Amniotic epithelial cell (primary cell): ENCODE measurements at places on chromosomes 11 and 22.
A peak's percentile ranks its signal among the peaks of the same experiment; 100 is the strongest.

DNA sequence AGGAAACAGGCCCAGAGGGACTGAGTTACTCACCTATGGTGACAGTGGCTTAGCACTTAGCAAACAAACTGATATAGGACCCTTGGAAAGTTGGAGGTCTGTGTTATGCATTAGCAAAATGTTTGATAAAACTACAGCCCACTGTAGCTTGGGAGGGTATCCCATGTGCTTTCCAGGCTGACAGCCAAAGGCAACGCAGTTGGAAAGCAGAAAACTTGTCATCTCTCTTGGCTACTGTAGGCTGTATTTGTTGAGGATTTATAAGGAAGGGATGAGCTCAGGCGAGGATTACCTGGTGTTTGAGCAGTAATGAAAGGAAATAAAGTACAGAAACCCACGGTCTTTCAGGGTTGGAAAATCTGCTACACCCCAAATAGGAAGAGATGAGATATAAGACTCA lies 23.8 kb downstream of the SDHAF2 start:
- DNase-seq, result no peak

DNA sequence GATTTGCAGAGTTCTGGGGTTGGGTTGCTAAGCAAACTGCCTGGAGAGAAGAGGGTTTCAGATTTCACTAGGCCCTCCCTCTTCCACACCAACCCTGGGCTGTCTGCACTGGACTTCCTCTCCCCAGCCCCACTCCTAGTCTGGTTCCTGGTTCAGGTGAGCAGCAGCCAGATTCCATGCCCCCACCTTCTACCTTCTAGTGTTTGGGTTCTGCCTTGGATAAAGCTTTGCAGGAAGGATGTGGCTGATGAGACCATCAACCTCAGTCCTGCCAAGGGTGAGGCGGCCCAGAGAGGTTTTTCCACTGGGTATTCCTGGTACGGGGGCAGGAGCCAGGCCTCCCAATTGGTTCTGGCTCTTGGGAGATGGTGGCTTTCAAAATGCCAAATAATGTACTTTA lies 68.3 kb downstream of the BCR start:
- DNase-seq, result peak; percentile 15

GRCh38 chr11:120332822-120333716 lies 3.1 kb upstream of the ARHGEF12 start:
- peak; percentile 39 for DNase-seq

DNA sequence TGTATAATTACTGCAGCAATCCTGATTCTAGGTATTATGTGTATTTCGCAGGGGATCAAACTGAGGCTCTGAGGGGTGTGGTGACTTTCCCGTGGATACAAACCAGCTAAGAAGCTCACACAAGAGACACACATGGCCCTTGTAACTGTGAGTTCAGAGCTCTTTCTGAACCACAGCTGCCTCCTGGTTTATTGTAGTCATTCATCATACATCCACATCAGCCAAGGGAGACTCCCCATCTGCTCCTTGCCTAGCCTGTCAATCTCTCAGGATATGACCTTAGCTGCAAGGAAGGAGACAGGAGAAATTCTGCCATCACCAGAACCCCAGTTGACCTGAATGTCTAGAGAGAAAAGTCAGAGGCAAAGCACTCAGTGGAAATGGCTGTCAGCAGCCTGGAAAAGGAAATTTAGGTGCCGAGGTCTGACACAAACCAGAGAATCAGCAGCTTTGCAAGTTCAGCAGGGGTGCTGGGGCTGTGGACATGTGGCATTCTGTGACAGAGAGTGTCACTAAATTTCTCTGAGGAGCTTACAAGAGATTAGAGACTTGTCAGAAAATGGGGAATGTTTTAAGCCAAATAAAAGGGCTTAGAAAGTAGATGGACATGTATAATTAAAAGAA lies 209.5 kb downstream of the AASDHPPT start:
- DNase-seq, result no peak

DNA sequence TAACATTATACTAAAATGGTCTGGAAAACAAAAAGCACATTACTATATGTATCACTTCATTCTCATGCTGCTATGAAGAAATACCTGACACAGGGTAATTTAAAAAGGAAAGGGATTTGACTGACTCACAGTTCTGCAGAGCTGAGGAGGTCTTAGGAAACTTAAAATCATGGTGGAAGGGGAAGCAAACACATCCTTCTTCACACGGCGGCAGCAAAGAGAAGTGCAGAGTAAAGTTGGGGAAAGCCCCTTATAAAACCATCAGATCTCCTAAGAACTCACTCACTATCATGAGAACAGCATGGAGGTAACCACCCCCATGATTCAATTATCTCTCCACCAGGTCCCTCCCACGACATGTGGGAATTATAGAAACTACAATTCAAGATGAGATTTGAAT lies 60.0 kb downstream of the FAM181B start:
- no peak for DNase-seq

DNA sequence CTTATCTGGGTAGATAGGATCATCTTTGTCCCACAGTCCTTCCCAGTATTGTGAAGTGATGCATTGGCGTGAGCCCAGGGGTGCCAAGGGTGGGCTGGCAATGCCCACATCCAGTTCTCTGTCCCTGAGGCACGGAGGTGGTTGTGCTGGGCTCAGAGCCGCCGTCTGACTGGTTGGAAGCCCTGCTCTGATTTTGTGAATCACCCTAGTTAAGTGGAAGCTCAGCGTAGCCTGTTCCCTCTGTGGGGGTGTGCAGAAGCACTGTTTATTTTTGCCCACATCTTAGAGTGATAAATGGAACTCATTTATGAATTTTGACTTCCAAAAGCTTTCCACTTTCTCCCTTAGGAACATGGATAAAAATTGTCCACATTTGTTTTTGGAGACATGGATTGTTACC lies 13.6 kb downstream of the BCR start:
- DNase-seq, result no peak

DNA sequence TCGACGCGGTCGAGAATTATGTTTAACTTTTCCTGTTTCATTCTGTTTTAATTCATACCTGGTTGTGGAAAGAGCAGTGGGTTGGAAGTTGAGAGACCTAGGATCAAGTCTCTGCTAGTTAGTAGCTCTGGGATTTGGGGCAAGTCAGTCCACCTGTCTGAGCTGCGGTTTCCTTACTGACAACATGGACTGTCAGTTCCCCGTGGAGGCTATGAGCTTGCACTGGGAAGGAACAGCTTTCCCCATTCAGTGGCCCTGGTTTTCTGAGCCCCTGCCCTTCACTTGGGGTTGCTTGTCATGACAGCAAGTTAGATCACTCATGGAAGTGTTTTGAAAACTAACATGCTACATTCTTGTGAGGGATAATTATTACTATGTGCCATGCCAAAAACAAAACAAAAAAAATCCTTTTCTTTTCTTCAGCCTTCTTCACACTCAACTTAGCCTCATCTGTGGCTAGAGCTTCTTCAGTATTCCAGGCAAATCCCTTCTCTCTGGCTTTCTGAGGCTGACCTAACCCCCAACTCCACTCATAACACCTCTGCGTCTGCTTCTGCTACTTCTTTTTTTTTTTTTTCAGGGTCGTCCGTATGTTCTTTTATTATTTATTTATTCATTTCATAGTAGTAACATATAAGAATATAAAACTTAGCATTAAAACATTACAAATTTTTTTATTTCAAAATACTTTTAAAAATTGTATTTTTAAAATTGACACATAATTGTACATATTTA lies 43.0 kb upstream of the ZBED5 start:
- DNase-seq, result peak; percentile 66

GRCh38 chr11:130817330-130817944 lies 98.8 kb downstream of the SNX19 start:
- DNase-seq, result peak; percentile 89

- no peak for DNase-seq
These were observed 8.8 kb downstream of the OSBPL5 start for GRCh38 chr11:3156282-3156660.

DNA sequence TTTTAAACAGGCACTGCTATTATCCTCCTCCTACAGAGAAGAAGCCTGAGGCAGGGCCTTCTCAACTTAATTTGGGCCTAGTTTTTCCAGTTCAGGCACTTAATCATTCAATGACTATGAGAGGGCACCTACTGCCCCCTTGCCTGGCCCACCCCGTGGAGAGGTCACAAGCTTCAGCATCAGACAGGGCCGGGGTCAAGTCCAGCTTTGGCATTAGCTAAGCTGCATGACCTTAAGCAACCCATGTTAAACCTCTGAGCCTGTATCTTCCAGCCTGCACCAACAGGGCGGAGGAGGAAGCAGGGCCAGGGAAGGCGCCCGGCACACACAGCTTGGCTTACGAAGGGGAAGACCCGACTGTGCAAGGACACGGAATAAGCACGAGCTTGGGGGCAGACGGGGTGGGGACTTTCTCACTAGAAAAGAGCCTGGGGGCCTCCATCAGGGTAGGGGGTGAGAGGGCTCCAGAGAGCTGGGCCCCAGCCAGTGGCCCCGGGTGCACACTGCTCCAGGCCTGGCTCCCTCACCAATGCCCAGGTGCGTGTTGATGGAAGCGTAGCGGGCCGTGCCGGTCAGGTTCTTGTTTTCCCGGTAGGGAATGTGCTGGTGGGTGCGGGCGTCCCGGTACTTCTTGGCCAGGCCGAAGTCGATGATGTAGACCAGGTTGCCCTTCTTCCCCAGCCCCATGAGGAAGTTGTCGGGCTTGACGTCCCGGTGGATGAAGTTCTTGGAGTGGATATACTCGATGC lies 16.9 kb downstream of the CSNK1E start:
- DNase-seq, result no peak

DNA sequence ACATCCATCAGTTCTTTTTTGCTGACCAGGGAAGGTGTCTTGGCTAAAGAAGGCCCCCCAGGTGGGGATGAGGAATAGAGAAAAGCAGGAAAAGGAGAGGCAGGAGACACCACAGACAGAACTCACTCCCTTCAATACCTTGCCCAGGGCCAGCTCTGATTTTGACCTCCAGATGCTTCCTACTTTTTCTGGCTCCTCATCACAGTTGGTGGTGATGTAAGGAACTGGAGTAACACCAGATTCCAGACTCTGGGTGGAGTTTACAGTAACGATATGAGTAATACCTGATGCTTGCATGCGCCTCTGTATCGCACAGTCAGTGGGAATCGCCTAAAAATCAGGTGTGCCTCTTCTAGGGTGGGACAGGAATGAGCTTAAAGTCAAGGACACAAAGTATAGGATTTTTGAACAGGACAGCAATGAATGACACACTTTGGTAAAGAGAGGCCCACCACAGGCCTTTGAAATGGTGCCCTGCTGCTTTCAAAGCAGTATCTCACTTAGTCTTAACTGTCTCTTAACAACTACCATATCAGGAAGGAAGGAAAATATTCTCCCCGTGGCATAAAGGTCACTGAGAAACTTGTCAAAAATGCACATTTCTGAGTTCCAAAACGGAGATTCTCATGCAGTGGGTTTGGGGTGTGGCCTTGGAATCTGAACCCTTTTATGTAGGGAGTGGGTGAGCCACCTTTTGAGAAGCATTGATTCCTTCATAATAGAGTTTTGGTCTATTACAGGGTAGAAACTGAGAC lies 140.8 kb downstream of the SNX19 start:
- peak; percentile 79 for DNase-seq

DNA sequence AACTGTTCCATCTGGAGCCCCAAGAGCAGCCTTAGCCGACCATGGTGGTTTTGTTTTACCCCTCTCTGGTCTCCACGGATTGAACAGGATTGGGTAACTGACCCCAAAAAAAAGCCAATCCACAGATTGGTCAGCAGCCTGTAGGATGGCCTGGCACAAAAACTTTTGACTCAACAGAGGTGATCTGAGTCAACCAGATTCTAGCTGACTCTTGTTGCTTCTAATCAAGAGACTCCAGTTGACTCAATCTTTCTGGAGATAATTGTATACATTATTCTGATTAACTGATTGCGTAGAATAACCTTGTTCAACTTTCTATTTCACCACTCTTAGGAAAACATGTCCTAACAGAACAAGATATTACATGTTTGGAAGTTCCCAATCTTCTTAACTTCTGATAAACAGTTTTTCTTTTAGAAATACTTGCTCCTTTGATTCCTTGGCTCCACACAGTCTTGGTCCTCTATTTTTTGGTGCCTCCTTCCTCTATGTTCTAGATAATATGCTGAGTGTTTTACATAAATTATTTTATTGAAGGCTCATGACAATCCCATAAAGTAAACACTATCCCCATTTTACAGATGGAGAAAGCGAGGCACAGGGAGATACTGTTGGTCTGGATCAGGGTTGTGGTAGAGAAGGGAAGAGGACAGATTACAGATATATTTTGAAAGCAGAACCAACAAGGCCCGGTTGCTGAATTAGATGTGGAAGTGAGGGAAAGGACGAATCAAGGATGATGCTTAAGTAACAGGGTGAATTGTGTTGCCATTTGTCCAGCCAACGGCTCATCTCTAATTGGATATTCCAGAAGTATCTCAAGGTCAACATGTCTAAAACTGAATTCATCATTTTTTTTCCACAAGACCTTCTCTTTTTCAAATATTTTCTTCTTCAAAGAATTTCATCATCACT lies 11.5 kb upstream of the ZC3H12C start:
- peak; percentile 69 for DNase-seq

GRCh38 chr11:75635066-75635862 lies 33.6 kb downstream of the MAP6 start:
- DNase-seq, result peak; percentile 36

- DNase-seq, result no peak
These were observed 30.7 kb upstream of the TOLLIP start for GRCh38 chr11:1340111-1340510.

GRCh38 chr11:46456269-46457001 lies 64.9 kb upstream of the CHRM4 start:
- DNase-seq, result no peak

DNA sequence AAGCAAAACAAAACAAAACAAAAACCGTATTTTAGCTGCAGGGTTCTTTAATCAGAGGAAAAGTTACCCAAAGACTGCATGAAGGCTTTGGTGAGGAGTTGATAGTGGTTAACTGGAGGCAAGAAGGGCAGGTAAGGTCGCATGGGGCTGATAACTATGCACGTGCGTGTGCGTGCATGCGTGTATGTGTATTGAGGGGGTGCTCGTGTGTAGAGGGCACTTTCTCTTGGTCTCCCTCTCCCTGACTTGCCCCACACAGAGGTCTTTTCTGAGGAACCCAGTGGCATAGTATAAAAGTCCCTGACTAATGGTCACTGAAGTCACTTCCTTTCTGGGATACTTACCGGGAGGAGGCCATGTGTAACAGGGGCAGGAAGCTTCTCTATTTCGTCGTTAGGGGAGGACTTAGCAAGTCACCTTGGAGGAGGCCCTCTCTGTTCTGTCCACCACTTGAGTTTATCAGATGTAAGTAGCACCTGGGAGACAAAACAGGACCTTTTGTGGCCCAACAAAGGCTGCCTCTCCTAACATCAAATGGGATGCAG lies 20.1 kb upstream of the FCHSD2 start:
- no peak for DNase-seq

DNA sequence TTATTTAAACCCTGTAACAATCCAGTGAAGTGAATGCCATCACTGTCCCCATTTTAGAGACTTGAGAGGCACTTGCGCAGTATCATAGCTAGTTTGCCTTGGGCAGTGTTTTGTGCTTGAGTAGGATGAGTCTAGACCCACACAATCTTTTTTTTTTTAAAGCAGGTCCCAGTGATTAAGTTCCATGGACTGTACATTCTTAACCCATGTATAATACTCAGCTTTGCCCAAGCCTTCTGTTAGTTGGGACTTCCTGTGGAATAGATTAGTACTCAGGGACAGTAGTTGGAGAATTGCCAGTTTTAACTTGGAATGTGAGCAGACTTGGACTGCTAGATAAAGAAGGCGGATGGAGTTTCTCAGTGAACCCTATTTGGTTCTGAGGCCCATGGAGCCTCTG lies 108.6 kb upstream of the RASSF10 start:
- peak; percentile 96 for DNase-seq

- no peak for DNase-seq
These were observed 98.7 kb downstream of the RNF169 start for GRCh38 chr11:74847395-74847794.
